Stimulated activated CD4-positive, alpha-beta T cell treated with anti-CD3 and anti-CD28 coated beads, Interleukin-15, amount 100 ng/mL, for 1 hour (primary cell): ENCODE measurements at places on chromosomes 5 and 9.

DNA sequence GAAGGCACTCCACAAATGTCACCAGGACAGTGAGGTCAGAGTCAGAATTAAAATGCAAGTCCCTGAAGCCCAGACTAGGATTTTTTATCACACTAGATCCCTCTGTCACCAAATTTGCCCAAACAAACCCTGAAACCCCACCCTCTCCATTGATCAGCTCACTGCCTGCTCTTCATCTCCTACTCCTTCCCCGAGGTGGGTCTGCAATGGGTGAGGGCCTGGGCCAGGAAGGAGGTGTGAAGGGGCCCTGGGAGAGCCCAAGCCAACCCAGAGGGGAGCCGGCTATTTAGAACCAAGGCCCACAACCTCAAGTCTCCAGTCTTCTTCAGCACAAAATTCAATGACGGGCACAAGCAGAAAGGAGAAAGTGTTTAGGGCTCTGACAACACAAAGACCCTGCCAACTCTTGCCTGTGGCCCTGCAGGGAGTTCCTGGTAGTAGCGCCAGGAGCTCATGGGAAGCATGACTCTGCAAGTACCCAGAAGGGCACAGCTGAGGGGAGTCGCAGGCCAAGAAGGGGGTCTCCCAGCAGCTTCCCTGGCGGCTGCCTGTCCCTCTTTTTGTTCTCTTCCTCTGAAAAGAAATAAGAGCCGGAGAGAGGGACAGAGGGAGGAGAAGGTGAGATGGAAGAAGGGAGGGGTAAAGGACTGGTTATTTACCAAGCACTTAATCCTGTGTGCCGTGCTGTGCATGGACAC, 5.5 kb downstream of the FOXI1 start:
- DNase-seq: no peak

DNA sequence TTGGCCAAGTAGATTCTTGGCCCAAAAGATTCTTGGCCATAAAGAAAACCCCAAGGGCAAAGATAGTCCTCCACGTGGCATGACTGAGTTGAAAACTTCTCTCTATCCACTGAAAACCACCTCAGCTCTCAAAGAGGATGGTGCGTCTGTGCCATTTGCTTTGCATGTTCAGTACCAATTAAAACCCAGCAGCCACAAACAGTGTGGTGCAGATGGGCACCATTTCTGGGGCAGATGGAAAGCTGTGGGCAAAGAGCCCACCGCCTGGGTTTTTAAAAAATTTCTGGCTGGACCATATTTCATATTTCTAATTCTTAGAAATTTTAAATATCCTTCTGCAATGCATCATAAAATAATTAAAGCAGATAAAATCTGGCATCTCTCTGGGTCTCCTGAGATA, 84.5 kb upstream of the PUM3 start:
- DNase-seq: no peak

- no peak for DNase-seq
Observed at GRCh38 chr9:113540466-113540865, 76.9 kb downstream of the RGS3 start.

DNA sequence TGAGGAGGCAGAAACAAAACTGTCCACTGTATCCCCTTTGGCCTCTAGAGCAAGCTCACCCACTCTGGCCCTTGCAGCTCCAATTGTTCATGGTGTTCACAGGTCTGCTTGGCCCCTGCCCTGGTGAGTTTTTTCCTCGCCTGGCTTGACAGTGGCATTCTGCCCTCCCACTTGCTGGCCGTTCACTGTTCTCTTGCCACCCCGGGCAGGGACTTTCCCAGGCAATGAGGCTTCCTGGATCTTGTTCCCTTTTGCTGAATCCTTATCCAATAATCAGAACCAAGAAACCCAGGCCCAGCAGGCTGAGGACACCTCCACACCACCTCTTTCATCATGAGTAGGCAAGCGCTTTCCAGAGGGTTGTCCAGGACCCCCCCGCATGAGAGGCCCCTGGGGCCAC, 31.2 kb downstream of the ZNF618 start:
- DNase-seq: no peak

DNA sequence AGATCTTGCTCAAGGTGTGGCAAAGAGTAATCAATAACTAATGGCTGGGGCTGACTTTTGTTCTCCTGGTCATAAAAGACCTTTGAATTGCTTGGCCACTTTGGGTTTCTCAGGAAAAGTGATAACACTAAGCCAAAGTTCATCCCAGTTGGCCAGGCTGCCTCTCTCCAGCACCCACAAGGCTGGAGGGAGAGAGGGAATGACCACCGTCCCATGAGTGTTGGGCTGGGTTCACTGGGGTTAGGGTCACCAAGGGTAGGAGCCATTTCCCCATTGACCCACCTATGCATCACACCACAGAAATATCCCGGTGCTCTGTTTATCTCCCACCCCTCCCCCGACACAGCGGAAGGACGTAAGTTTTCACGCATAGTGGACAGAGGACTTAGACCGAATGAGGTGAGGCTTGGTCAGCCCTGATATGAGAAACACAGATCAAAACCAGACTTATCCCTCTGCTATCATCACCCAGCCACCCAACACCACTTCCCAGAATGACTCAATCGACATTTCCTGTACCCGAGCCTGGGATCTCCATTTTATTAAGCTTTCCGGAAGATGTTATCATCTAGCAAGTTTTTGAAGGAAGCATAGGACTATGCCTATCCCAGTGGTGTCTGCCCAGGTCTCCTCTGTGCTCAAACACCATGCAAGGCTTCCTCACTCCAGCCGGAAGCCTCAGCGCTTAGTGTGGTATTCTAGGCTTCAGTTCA, 27.0 kb upstream of the PPARGC1B start:
- no peak for DNase-seq

DNA sequence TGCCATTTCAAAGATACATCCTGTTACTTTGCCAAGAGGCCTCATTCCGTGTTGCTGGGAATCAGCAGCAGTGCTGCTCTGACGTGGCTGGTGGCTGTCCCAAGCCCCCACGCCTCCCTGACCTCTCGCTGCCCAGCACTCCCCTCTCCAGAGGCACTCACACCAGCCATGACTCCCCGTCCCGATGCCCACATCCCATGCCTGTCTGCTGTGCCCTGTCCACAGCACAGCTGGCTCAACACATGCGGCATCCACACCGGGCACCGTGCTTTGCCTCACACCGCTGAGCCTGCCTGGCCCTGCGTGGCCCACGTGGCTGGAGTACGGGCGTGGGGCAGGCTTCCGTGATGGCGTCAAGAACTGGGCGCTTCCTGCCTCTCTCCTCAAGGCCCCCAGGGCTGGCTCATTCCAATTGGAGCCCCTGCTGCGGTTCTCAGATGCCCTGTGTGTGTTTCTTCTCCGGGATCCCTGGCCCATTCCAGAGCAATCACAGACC, 7.8 kb upstream of the LCN1 start:
- DNase-seq: no peak

DNA sequence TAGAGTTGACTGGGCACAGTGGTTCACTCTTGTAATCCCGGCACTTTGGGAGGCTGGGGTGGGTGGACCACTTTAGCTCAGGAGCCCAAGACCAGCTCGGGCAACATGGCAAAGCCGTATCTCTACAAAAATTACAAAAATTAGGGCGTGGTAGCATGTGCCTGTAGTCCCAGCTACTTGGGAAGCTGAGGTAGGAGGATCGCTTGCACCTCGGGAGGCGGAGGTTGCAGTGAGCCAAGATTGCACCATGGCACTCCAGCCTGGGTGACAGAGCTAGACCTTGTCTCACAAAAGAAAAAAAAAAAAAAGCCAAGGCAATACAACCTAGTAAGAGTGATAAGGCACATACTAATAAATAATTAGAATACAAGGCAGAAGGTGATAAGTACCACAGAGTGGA, 15.8 kb downstream of the NLN start:
- no peak for DNase-seq
